ENCODE measurements at places on chromosomes 2 and 18.

DNA sequence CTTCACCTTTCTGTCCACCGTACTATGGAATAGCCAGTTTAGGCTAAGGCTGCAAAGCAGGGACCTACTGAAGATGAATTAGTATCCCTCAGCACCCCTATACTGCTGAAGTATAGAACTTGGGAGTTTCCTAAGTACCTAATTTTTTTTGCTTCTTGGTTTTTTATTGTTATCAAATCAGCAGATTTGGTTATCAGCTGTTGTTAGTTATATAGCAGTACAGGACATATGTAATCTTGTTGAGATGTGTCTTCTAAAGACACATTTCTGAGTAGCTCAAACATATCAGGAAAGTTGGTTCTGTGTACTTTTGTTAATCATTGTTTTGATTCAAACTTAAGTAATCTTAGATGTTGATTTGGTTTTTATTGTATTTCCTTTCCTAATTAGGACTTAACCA is 5.2 kb downstream of the MYL12A start:
- no peak for DNase-seq

- DNase-seq: no peak
Measured at GRCh38 chr2:146868051-146868450, 976.8 kb upstream of the ACVR2A start.

DNA sequence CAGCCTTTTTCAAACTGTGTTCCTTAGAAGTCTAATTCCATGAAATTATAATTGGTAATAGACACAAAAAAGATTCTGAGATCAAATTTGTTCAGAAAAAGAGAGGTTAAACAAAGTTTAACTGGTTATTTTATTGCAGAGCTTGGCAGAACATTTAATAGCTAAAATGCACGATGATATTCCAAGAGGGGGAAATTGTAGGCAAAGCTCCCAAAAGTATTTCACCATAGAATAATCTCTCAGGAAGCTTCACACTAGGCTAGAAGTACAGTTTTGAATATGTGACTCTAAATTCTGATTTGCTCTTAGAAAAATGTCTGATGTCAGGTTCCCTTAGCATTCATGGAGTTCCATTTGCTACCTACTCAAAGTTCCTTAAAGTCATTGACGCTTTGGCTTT is 292.4 kb upstream of the SETBP1 start:
- DNase-seq: no peak

DNA sequence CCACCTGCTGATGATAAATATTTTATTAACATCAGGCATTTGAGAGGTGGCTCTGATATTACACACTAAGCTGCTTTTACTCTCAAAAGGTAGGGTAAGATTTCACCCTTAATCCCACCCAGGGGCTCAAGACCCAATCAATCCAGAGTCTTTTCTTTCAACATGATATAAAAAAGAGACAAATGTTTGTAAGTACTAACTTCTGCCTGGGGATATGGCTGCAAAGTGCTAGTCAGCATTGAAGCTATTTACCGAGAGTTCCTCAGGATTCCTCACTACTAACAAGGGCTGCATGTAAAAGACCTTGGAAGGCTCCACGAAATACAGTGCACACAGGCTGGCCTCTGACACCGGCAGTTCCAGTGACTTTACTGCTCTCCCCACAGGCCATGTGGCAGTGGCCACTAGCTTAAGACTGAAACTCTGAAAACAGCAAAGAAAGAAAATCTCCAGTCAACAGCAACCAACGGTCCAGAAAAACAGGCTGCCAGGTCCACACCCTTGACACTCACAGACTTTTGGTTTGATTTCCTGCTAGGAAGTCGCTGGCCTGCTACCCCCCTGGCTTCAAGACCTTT is 11.2 kb downstream of the MREG start:
- DNase-seq: no peak

DNA sequence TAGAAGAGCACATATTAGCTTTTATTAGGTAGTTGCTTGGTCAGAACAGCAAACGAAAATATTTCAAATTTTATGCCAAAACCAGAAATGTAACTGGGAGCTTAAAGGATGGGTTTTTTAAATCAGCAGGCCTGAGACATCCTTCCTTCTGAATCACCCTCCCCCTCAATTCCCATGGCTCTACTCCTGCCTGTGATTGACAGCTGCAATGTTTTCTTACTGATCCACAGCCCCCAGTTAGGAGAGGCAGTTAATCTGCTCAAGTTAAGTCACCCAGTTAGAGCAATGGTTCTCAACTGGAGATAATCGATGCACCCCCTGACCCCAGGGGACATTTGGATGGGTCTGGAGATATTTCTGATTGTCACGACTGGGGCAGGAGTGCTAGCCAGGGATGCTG is 24.9 kb downstream of the KCTD18 start:
- no peak for DNase-seq

DNA sequence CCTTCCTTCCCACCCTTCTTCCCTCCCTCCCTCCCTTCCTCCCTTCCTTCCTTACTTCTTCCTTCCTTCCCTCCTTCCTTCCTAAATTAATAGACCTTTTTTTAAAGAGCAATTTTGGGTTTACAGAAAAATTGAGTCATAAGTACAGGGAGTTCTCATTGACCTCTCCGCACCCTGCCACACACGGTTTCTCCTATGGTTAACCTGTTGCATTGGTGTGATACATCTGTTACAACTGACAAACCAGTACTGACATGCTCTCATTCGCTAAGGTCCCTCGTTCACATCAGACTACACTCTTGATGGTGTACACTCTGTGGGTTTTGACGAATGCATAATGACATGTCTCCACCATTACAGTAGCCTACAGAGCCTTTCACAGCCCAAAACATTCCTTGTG is 11.6 kb upstream of the SDC1 start:
- no peak for DNase-seq

- no peak for DNase-seq
Measured at GRCh38 chr2:74317701-74318100, 25.5 kb downstream of the SLC4A5 start.

- DNase-seq: no peak
Measured at GRCh38 chr2:69272803-69273471, 114.1 kb downstream of the GFPT1 start.
